ENCODE measurements at places on chromosomes 11 and 22.

DNA sequence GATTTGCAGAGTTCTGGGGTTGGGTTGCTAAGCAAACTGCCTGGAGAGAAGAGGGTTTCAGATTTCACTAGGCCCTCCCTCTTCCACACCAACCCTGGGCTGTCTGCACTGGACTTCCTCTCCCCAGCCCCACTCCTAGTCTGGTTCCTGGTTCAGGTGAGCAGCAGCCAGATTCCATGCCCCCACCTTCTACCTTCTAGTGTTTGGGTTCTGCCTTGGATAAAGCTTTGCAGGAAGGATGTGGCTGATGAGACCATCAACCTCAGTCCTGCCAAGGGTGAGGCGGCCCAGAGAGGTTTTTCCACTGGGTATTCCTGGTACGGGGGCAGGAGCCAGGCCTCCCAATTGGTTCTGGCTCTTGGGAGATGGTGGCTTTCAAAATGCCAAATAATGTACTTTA, 68.3 kb downstream of the BCR start:
- DNase-seq: no peak

- DNase-seq: no peak
Observed at GRCh38 chr11:9731256-9731655, 67.4 kb downstream of the SWAP70 start.

- DNase-seq: no peak
Observed at GRCh38 chr11:83007909-83008580, 63.7 kb downstream of the RAB30 start.

GRCh38 chr11:95790933-95791708, 823 bp downstream of the CEP57 start:
- peak; percentile 24 for DNase-seq

DNA sequence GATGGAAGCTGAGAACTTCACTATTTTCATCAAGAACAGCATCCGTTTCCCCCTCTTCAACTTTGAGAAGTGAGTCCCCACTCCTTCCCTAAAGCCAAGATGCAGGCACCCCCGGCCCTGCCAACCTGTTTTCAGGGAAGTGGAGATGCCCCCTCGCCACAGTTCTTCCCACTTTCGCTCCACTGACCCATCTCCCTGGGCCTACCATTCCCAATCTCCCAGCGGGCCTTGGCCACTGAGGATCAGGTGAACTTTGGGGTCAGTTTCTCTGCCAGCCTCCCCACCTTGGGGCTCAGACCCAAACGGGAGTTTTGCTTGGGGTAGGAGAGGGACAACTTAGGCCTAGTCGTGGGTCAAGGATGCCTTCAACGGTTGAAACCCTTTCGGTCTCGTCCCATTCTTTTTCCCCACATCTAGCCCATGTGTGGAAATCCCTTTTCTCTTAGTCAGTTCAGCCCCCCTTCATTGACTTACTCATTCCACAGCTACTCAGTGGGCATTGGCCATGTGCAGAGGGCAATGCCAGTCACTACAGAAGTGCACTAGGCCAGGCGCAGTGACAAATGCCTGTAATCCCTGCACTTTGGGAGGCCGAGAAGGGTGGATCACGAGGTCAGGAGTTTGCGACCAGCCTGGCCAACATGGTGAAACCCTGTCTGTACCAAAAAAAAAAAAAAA, 10.6 kb downstream of the P2RX3 start:
- DNase-seq: no peak
